Transverse colon (tissue), 4 donors: ENCODE measurements at places on chromosomes 3 and 15. TPM values are rescaled to one million over a fixed set of nuclear protein-coding genes. Genes with fewer than 3 reads are reported as not detected.

DNA sequence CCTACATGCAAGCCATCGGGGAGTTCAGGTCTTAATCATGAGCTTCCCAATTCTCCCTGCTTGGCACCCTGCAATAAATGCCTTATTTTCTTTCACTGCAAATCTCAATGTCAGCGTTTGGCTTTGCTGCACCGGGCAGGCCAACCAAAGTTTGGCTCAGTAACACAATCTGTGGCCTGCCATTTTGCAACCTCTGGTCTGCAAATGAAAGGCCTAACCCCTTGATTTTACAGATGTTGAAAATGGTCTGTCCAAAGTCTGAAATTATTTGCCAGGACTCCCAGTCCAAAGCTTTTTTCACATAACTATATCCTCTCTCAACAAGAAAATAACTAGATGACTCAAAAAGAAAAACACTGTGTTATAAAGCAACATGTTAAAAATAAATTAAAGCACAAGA lies 34.0 kb upstream of the LEKR1 start:
- no peak for DNase-seq

Gene ADAMTSL3
- total RNA-seq: 7.5 TPM

DNA sequence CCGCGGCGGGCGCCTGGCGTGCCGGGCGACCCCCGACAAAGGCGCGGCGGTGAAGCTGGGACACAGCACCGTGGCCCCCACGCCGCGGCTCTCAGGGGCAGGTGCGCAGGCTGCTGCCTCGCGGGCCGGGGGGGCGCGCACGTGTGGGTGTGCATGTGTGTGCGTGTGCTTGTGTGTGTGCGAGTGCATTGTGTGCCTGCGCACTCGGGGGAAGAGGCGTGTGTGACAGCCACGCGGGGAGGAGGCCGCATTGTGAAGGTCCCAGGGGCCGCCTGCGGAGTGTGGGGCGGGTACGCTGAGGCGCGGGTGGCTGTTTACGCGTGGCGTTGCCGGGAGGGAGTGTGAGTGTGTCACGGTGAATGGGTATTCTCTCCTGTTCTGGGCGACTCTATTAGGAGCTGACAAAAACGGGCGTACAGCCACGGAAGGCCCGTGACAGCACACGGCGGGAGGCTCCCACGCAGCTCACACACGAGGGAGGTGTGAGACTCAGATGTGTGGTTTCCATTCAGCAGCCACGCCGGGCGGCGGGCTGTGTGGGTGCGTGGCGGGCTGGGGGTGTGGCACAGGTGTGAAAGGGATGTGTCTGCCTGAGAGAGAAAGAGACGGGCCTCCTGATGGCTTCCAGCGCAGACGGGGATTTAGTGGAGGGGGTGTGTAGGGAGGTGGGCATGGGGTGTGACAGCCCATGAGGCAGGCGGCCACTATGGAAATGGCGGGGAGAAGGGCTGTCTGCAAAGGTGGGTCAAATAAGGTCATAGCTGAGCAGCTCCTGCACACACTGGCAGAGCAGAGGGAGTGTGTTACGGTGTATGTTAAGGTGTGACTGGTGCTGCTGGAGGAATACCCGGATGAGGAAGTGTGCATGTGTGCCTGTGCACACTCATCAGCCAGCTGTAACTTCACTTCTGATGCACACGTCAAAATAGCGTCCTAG lies 750 bp downstream of the PODXL2 start:
- peak; percentile 49 for DNase-seq

Gene AADAC
- 0.95 TPM for total RNA-seq

Gene LCTL
- total RNA-seq: not detected

DNA sequence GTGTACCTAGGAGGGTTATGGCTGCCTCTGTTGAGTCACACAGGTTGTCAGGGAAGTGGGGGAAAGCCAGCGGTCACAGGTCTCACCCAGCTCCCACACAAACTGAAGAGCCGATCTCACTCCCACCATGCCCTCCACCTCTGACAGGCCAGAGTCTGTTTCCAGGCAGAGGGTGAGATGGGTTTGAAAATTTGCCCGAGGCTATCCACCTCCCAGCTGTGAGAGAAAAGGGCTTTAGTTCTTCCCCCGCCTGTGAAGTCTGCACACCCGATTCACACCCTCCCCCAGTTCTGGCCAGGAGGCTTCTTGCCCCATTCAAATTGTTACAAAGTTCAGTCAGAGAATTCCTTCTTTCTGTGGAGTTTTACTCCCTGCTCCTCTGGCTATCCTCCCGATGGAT lies 446.9 kb downstream of the EDEM1 start:
- DNase-seq: no peak

DNA sequence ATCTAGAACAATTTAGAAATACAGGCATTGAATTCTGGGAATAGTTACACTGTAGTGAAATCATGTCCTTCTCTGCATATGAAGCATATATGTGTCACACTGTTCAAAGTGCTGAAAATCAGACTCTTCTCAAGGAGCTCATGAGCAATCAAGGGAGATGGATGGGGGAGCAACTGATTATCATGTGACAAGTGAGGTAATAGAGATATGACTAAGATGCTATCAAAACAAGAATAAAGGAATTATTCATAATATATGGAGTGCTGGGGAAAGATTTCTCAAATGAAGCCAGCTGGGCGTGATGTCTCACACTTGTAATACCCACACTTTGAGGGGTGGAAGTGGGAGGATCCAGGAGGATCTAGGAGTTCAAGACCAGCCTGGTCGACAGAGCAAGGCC lies 74.9 kb upstream of the CHRNB4 start:
- no peak for DNase-seq

DNA sequence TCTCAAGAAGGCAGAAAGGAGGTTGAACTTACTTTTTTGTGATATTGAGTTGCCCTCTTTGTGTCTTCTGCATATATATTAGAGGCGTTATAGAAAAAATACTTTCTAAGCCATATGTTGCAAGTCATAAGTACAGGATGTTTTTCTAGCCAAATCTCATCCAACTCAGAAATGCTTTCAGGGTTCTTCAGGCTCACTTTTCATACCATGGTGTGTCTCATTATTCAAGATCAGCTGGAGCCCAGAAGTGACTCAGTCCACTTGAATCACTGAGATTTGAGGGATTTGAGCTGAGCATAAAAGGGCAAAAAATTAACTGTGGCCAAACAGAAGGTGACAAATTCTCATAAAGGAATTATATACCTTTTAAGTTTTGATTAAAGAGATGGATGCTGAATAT lies 157.3 kb downstream of the WNT5A start:
- DNase-seq: no peak

Gene GPR156
- not detected for total RNA-seq

DNA sequence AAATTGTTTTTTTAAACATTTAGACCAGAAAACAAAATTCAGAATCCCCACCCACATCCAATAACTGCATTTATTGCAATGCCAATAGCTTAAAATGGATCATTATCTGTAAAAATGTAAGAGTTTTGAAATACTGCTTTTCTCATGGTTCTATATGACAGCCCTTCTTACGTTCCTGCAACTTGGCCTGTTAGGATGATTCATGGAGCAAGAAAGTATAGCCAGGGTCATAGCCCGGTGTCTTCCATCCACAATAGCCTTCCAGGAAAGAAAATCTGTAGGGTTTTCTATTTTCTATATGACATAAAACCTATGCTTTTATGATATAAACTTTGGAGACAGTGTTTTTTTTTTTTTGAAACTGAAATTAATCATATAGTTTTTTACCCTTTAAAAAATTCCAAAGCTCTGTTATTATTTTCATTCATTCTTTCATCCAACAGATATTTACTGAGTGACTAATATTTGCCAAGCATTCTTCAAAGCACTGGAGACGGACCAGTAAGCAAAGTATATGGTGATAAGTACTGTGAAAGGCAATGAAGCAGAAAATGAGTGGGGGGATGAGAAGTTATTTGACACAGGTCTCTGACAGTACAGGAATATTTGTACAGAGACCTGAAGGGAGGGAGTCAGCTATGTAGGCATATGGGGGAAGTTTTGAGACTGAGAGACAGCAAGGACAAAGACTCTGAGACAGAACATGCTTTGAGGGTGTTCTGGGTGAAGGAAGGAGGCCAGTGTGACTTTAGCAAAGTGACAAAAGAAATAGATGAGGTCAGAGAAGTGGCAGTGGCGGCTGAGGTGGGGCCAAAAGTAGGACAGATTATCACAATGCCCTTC lies 29.0 kb upstream of the SLC2A2 start:
- DNase-seq: no peak

DNA sequence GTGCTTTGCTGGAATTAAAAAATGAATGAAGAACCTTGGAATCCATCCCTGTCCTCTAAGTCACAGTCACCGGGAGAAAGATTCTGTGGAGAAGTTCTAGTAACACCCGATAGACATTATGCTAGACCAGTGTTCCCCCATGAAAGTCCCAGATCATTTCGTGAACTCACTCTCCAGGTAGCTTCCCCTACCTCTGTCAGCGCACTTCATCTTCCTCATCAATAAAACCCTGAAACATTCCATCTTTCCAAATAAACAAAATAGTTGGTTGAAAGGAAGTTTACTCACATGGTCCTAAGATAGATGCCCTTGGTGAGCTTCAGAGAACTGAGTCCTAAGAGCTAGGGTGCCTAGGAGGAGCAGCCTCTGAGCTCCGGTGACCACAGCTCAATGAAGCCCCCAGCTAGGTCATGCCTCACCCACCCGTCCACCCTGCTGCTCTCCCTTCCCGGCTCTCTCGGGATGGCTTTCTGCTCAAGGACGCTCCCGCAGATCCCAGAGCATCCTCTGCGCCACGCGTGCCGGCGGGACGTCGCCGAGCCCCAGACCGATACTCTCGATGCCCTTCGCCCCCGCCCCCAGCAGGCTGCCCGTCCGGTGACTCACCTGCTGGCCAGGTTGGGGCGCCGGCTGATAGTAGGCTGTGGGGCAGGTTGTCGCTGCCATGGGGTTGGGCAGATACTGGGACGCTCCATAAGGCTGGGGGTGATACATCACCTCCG lies 776 bp downstream of the VGLL3 start:
- DNase-seq: no peak
